ENCODE measurements at places on chromosomes 5 and 9.

- DNase-seq: no peak
Measured at GRCh38 chr5:175920231-175920811, 47.8 kb downstream of the THOC3 start.

- no peak for DNase-seq
Measured at GRCh38 chr5:130112246-130112645, 208.0 kb downstream of the CHSY3 start.

DNA sequence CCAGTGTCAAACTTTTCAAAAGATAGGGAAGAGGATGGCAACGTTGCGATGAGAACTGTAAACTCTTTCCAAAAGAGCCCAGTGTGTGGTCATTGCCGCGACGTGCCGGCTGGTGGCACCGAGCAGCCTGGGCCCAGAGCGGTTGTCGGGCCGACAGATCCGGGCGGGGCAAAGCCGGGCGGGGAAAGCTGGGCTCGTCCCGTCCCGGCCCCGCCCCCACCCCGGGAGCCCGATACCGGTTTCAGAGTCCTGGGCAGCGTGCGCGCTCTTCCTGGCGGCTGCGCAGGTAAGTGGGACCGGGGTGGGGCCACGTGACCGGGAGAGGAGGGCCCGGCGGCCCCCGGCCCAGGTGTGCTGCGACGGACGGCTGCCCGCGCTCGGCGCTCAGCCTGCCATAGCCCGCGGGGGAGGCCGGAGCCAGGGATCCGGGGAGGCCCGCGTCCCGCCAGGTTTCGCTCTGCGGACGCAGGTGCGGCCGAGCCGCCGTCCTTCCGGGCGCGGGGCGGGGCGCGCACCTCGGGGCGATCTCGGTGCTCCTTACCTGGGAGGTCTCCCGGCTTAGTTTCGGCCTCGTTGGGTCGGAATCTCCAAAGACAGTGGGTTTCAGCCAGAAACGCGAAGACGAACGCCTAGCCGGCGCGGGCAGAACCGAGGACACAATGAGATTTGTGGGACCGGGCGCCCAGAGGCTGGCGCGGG, at the start of gene MARVELD2:
TSS of gene MARVELD2 (plus strand) at position 232 of the 699 bp plus-strand sequence. CDS start 4,270 bp downstream, outside the sequence.
- peak; percentile 60 for DNase-seq

- no peak for DNase-seq
Measured at GRCh38 chr5:134784241-134784920, 25.8 kb downstream of the DDX46 start.

- DNase-seq: no peak
Measured at GRCh38 chr5:136979131-136979530, 520.0 kb downstream of the SPOCK1 start.

GRCh38 chr9:104386425-104387069, 117.5 kb upstream of the OR13F1 start:
- peak; percentile 30 for DNase-seq

DNA sequence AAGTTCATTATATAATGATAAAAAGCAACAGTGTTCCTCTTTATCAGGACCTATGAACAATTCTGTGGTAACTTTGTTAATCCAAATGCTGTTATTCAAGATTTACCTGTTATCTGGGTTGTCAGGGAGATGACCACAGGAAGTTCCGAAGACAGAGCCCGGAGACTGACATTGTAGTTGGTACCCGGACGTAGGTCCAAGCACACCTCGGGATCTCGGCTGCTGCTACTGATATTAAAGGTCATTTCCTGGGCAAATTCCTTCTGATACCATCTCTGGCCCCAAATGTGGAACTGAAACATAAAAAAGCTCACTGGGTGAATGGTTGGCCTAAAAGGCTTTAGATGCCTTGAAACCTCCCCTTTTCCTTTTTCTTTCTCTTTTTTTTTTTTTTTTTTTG, 96.7 kb downstream of the SUSD1 start:
- no peak for DNase-seq

GRCh38 chr5:160547061-160547460, 125.4 kb downstream of the PTTG1 start:
- DNase-seq: no peak

- no peak for DNase-seq
Measured at GRCh38 chr9:134369416-134370212, 43.4 kb downstream of the RXRA start.

- no peak for DNase-seq
Measured at GRCh38 chr5:90015584-90016018, 394.0 kb downstream of the CETN3 start.

GRCh38 chr5:16750445-16750844, 133.6 kb upstream of the RETREG1 start:
- DNase-seq: no peak

- no peak for DNase-seq
Measured at GRCh38 chr5:23305055-23305454, 202.4 kb upstream of the PRDM9 start.

GRCh38 chr5:167773668-167774301, 517.7 kb upstream of the WWC1 start:
- no peak for DNase-seq

DNA sequence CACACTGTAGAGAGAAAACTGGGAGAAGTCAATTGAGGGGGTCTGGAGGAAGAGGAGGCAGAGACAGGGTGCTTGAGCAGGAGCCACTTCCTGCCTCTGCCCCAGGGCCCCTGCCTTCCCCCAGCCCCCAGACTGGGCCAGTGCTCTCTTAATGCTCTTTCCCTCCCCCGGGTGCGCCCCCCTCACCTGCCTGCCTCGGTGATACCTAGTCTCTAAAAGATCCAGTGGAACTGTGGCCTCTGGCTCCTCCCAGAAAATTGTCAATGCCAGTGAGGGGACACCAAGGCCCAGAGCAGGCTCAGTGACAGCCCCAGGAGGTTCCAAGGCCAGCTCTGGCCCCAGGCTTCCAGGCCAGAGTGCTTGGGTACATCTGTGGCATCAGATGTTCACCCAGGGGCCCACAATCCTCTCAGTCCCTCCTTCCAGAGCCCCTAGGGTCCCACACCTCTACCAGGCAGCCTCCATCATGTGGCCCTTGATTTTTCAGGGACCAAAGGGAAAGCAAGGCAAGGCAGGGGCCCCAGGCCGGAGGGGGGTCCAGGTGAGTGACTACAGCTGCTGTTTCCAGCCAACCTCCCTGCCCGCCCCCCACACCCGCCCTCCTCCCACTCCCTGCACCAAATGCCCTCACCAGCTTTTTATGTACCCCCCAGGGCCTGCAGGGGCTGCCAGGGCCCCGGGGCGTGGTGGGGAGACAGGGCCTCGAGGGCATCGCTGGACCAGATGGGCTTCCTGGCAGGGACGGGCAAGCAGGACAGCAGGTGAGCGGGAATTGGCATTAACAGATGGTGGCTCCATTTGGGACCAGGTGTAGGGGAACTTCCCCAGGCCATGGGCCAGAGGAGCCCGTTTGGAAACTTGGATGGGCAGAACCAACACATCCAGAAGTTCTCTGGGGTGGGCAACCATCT, 33.1 kb upstream of the ORM1 start:
- DNase-seq: no peak

DNA sequence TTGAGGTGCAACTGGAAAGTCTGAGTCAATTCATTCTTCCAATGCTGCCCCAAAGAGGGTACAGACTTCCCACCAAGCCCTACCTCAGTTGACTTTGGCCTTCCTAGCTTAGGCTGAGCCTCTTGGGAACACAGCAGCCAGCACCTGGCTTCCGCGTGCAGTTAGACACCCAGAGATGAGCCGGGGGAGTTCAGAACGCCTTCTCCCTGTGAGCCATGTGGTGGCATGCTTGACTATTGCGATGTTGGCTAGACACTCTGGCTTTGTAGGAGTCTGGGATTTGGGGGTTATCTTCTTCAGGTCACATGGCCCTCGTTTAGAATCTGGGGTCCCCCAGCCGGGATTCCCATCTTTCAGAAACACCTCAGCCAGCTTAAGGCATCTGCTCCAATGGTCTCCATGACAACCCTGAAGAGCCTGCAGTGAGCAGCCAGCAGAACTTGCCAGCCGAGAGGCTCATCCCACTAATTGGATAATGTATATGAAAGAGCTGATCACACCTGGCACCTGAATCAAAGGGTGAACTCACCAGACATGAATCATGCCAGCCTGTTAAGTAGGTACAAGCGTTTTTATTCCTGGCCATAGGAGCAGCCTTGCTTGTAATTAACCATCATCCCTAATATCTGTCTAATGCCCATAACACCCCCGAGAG, 167.5 kb downstream of the SYK start:
- no peak for DNase-seq

Measured in iPS DF 19.7 (cell line).